HepG2 (cell line): ENCODE measurements at places on chromosomes 7 and 10.

DNA sequence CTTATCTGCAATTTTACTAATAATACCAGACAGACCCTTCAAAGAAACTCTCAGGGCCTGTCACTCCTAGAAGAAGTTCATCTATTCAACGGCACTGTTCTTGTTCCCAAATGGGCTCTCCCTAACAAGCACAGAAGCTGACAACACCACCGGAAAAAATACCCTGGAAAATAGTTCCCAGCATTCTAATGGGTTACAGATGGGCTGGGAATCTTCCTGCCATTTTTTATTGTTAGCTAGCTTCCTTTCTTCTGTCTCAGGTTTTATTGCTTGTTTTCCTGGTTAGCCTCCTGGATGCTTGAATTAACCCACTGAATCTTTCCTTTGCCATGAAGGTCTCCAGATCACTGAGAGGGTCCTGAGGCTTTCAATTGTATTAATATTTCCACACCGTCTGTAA lies 689.8 kb upstream of the NRP1 start:
- DNase-seq: no peak

- DNase-seq: no peak
Measured at GRCh38 chr7:143504215-143504936, 26.7 kb downstream of the TAS2R41 start.

- no peak for DNase-seq
Measured at GRCh38 chr10:117348236-117348635, 27.0 kb downstream of the PDZD8 start.

- DNase-seq: no peak
Measured at GRCh38 chr7:36994456-36995112, 270.3 kb upstream of the AOAH start.

- DNase-seq: no peak
Measured at GRCh38 chr10:4212111-4212630, 427.2 kb upstream of the KLF6 start.

DNA sequence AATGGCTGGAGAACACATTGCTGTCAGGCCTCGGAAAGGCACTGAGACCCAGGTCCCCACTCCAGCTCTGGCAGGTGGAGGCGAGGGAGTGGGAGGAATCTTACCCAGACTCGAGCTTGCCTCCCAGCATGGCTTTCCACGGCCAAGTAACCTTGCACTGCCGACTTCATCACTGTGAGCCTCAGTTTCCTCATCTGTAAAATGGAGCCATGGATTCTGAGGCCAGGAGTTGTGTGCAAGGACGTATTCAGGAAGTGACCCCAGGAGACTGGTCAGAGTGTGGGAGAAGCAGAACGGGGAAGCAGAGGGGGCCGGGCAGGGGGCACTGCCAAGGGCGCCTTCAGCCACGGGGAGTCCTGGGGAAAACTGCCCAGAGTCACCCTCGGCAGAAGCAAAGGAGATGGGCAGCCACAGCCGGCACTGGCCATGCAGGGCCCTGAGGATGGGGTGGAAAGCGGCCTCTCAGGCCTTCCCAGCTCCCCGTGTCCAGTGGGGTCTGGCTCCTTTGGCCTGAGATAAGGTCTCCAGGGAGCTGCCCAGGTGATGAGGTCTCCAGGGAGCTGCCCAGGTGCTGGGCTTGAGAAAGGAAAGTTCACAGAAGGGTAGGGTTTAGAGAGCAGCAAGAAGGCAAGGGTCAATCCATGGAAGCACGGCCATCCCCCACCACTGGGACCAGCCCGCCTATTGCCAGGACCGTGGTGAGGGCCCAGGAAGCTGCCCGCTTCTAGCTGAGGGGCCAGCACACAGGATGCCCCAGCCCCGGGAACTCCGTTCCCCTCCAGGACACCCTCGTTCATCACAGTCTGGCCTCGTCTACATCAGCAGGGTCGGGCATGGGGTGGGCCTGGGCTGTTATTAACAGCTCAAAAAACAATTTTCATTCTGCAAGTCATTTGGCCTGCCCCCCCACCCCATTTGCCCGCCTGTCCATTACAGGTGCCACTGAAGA lies 34.3 kb upstream of the EN2 start:
- no peak for DNase-seq

- no peak for DNase-seq
Measured at GRCh38 chr7:100575746-100576383, 2.2 kb upstream of the SAP25 start.

DNA sequence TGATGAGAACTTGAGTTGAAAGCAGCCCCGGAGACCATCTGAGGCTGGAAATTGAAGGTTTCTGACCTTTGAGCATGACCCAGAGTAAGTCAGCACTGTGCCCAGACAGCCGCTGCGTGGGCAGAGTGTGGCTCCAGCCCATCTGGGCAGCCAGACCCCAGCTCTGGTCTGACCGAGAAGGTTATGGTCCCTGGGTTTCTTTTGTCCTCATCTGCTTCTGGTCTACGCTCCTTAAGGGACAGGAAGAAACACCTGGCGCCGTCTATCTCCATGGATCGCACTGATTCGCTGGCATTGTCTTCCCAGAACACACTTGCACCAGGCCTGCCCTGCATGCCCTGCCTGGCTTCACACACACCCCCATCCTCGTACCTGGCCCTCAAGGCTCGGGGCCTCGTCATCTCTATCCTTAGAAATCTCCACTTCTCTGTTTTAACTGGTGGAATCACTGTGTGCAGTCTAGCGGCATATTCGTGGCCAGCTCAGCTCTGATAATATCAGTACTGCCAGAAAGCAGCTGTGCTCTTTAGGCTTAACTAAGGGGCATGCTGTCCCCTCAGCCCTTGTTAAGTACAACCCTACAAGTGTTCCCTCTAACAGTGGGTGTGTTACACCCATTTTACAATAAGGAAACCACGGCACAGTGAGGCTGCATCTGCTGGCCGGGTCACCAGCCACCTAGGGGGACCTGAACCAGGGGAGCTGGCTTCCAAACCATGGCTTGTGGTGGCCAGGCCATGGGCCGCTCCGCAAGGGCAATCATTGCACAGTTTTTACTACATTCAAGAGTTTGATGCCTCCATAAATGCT lies 127.7 kb downstream of the ADCY1 start:
- no peak for DNase-seq

GRCh38 chr10:69292459-69292858 lies 14.2 kb downstream of the HK1 start:
- no peak for DNase-seq

- no peak for DNase-seq
Measured at GRCh38 chr7:12194426-12194825, 16.7 kb upstream of the TMEM106B start.

GRCh38 chr10:1540144-1540543 lies 197.2 kb downstream of the ADARB2 start:
- no peak for DNase-seq

GRCh38 chr10:27743012-27743876 lies 2.4 kb downstream of the MKX start:
- no peak for DNase-seq

DNA sequence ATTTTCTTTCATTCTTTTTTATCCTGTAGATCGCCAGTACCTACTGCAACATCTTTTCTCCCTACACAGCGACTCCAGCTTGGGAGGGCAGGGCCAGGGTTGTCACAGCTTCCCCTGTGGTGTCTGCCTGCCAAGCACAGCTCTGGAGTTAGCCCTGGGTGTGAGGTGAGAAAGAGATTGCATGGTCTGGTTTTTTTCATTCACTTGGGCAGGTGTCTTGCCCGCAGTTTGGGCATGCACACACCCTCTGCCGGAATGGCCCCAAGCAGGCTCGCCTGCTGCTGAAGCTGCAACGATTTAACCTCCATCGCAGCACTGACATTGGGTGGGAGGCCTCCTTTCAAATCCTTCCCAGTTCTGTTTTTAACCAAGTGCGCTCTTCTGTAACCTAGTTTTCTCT lies 132.8 kb downstream of the WNT2 start:
- DNase-seq: no peak

DNA sequence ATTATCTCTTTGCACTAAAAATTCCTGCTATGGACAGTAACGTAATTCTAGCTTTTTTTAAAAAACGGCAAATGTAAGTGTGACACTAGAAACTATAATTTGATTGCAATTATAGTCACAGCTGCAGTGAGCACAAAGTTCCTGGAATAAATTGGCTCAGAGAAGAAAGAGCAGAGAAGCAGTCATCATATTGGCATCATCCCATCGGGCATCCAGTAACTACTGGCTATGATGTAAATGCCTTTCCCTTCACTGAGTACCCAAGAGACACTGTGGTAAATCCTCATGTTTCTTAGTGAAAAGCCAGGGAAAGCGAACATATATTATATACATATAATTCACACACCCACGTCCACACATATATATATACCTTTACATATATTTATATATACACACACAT lies 43.6 kb downstream of the PIP4K2A start:
- no peak for DNase-seq

DNA sequence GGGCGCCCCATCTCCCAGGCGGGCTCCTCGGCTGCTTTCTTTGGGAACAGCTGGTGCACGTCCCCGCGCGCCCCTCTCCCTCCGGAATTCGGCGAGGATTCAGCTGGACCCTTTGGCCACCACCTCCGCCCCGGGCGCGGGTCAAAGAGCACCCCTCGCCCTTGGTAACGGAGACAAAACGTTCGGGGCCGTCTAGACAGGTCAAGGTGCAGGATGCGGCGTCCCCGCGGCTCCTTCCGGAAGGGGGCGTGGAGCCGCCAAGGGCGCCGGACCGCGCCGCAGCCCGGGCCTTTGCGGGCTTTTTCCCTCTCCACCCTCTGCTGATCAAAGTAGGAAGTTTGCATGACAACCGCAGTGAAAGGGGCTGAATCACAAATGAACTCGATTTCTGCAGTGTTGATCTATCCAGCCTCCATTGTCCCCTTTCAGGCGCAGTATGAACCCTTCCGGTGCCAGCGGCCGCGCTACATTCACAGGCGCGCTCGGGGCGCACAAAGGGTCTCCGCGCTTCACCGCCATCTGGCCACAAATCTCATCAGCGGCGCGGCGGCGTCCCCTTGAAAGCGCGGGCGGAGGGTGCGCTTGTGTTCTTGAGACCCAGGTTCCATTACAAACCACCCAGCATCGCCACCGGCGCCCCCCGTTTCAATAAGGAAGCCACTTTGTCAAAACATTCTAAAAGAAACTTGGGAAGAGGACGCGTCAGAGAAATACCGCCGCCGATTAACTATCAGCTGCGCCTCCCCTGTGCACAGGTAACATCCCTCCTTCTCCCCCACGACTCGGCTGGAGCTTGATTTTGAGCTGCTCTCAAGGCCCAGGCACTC lies 36.4 kb downstream of the CNPY1 start:
- DNase-seq: no peak

DNA sequence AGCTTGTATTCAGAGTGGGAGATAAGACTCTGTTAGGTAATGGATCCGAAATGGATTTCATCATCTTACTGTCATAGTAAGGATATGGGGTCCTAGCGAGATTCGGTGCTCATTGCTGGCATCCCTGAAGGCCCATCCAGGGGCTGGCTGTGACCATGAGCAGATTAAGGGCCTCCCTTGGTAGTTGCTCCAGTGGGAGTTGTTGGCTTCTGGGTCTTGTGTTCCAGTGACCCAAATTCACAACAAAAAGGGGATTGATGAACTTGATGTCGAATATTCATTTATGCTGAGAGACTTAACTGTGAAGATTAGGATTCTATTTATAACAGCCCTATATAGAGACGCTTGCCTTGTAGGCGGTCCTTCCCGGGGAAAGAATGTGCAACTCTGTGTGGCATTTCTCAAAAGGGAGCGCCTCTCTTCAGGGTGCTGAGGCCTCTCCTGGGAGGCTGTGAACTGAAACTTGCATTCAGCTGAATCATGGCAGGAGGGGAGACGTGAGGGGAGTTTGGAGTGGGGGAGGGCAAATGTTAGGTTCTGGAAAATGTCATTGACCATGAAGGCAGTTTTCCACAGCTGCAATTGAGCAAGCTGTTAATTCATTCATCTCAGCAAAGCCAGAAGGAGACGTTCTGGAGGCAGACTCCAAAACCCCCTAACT lies 233.1 kb upstream of the FZD8 start:
- no peak for DNase-seq

DNA sequence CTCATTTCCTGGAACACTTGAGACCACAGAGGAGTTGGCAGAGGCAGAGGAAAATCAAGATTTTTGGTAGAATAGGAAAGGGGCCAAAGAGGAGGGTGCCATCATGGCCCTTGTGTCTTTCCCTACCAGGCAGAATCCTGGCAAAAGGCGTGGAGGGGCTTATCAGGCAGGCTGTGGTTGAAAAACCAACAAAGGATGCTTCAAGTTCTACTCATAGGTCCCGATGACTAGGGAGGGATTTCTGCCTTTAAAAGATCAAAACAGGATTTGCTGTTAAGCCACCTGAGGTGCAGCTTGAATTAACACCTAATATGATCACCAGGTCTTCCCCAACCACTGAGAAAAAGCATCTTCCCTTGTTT lies 45.7 kb downstream of the BPGM start:
- DNase-seq: no peak

DNA sequence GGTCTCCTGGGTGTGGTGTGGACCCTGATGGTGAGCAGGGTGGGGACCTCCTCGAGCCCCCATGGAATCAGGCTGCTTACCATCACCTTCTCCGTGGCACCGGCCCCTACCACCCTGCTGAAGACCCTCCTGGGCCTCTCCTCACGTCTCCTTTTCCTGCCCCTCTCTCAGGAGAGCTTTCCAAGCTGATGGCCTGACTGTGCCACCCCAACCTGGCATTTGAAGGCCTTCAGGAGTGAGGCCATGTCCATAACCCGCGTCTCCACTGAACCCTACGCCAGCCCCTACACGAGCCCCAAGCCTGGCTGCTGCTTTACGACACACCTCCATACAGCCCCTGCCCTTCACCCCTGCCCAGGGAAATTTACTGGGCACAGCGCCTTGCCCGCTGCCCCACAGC lies 55.4 kb downstream of the ZRANB1 start:
- DNase-seq: no peak

GRCh38 chr10:84008878-84009277 lies 130.4 kb upstream of the GHITM start:
- DNase-seq: no peak

GRCh38 chr10:49761789-49762565 lies at the start of gene OGDHL:
OGDHL (minus strand) TSS chr10:49762323; CDS start chr10:49758592, 3,731 bp downstream.
- DNase-seq: peak; percentile 28

GRCh38 chr10:69786791-69787190 lies 14.9 kb upstream of the COL13A1 start:
- no peak for DNase-seq

GRCh38 chr7:45236666-45237065 lies 79.1 kb downstream of the RAMP3 start:
- no peak for DNase-seq

DNA sequence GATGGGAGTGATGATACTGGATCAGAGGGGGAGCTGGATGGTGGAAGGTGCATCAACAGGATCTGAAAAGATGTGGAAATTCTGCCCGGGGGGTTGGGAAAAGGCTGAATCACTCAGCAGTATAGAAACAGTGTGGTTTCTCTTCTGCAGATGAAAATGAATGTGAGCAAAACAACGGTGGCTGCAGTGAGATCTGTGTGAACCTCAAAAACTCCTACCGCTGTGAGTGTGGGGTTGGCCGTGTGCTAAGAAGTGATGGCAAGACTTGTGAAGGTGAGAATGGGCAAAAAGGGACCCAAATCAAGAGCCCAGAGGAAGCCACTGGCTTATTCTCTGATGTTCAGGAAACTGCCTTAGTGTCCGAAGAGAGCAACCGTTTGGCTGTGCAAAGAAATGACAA lies 12.9 kb downstream of the OIT3 start:
- no peak for DNase-seq

- no peak for DNase-seq
Measured at GRCh38 chr7:23893942-23894891, 184.2 kb downstream of the STK31 start.

GRCh38 chr7:106152313-106152665 lies 40.2 kb upstream of the SYPL1 start:
- no peak for DNase-seq
